ENCODE measurements at places on chromosomes 4 and X.

GRCh38 chr4:6177587-6178197 is 22.7 kb downstream of the JAKMIP1 start:
- DNase-seq: no peak

DNA sequence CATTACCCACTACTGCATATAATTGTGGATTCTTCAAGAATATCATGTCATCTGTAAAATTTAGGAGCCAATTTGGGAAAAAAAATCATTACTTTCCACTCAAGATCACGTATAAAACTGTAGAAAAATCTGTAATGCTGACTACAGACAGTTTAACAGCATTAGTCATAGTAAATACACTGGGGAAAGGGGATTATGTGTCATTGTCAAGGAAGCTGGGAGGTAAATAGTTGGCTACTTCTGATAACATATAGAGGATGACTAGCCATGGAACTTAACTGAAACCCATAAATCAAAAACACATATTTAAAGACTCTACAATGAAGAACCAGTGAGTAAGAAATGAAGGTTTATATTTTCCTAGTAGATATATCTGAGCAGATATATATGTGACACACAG is 1666.4 kb upstream of the IGFBP7 start:
- DNase-seq: no peak

DNA sequence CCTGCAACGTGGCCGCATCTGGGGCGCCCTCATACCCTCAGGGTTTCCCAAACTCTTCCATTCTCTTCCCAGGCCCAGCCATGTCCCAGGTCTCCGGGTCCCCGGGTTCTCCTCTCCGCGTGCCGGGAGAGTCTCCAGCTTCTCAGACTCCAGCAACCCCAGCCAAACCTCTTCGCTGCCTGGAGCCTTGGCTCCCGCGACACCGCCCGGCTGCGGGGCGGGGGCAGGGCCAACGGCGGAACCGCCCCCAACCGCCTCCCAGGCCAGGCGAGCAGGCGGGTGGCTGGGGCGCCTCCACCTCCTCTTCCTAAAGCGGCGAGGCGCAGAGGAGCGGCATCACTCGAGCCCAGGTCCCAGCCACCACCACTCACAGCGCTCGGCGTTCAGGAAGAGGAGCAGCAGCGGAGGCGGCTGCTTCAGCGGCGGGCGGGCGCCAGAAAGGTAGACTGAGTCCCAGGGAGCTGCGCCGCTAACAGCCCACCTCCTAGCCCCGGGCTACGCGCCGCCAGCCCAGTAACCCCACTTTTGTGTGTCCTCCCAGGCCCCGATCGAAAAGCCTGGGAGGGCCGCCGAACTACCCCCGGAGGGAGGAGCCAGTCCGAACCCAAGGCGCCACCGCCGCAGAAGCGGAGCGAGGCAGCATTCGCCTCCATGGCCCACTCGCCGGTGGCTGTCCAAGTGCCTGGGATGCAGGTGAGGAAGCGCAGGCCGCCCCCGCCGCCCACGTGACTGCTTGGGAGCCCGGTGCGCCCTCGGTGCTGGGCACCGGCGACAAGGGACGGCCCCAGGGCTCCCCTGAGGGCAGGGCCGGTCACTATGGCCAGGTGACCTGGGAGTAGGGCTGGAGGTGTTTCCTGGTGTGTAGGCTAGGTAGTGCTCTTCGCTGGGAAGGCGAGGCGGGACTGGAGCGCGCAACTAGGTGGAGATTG is at the start of gene STK26:
STK26 (plus strand) TSS at position 336 of the 929 bp plus-strand sequence; CDS start at position 652, 316 bp downstream.
- DNase-seq: peak; percentile 23

GRCh38 chrX:49858341-49858740 is 20.9 kb upstream of the USP27X start:
- no peak for DNase-seq

GRCh38 chrX:132631579-132632232 is 142.9 kb upstream of the MBNL3 start:
- DNase-seq: no peak

- no peak for DNase-seq
These were observed 51.6 kb downstream of the MAML3 start for GRCh38 chr4:140102421-140102820.

DNA sequence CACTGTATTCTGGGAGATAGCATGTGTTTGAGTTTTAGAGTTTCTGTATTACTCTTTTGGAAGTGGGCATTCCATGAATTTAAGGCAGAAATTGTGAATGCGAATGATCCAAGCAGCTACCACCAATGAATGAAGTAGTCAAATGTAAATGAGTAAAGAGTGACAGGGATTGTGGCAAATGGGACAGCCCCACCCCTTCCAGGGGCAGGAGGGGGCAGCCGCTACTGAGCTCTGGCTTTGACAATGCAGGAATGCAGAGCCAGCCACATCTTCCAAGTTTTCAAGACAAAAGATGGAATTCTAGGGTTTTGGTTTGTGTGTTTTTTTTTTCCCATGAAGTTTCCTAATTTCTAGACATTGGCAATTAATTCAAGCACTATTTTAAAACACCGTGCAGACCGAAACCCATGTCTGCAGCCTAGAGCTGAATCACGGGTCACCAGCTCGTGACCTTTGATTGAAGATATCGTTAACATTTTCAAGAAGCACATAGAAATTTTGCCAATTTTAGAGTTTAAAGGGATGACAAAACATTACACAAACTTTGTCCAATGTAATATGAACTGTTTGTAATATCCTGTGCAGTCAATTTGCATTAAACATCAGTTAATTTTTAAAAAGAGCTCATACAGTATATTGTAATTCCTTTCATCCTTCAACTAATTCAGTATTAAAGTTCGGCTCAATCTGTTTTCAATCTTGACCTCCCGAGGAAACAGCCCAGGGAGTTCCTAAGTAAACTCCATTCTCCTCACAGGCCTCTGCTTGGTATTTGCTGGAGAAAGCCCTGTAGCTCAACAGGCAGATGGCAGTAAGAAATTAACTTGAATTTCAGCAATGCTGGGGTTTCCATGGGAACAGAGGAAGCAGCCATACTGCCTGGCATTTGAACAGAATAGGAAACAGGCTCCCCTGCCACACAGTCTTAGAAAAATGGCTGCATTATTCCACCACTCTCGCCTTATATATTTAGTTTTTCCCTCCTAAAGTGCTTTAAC is 83.4 kb downstream of the UCHL1 start:
- no peak for DNase-seq

DNA sequence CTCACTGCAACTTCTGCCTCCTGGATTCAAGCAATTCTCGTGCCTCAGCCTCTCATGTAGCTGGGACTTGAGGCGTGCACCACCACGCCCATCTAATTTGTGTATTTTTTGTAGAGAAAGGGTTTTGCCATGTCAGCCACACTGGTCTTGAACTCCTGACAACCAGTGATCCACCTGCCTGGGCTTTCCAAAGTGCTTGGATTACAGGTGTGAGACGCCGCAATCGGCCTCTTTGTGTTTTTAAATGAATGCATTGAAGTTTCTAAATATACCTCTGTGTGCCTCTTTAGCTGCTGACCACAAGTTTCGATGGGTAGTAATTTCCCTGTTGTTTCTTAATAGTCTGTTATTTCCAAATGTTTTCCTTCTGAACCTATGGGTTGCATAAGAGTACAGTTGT is 765.3 kb upstream of the GRIA3 start:
- DNase-seq: no peak

DNA sequence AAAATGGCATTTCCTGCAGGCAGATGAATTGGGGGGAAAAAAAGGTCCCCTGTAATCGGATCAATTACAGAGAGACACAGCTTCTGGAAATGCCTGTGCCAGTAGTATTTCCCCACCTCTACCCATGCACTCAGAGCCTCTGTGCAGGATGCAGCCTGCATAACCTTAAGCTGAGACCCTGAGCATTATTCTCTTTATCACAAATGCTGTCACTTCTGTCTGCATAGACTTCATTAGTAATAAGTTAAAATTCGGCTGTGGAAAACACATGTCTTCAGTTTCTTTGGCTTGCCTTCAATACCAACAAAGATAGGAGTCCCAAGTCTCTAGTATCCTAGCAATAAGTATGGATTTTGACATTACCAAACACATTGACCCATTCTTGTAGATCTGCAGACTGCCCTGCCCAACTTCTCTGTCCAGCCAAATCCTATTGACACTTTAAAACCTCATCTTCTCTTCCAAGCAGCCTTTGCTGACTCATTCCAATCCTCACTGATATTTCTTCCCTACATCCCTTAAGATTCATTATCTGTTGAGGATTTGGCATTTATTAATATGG is 70.8 kb downstream of the LUZP4 start:
- DNase-seq: no peak

- DNase-seq: no peak
These were observed 195.7 kb upstream of the IL1RAPL1 start for GRCh38 chrX:28391528-28391927.

DNA sequence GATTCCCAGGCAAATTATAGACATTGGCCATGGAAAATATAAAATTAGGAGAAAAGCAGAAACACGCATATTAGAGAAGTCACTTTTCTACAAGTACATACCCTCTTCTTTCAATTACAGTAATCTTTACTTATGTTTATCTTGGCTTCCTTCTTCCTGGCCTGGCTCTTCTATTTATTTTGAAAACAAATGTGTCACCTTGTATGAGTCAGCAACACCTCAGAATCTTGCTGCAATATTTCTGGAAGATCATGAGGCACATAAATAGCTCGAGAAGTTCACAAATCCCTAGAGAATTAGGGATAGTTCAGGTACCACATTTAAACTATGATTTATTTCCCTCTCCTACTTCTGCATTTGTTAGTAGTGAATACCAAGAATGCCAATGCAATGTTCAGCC is 124.6 kb downstream of the ANOS1 start:
- DNase-seq: no peak

GRCh38 chr4:44632089-44632488 is 19.3 kb downstream of the YIPF7 start:
- DNase-seq: no peak

- DNase-seq: no peak
These were observed 127.5 kb upstream of the GIMD1 start for GRCh38 chr4:106496061-106496460.

DNA sequence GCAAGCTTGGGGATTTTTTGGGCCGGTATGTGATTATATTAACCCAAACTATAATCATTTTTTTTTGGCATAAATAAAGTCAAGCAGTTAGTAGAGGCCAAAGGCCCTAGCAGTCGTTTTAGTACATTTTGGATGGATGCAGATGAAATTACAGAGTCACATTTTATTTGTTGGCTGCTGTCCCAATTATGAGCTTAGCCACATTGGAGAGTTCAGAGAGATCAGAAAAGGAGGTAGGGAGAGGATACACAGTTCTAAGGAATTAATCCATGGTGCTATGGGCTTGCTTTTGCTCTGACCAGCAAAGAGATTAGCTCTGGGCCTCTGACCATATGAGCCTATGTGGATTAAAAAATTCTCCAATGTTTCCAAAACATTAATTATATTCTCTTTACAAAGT is 395.1 kb downstream of the RAPGEF2 start:
- no peak for DNase-seq

- DNase-seq: no peak
These were observed 211.6 kb upstream of the CXCL13 start for GRCh38 chr4:77393996-77394395.

- no peak for DNase-seq
These were observed 33.6 kb upstream of the BMPR1B start for GRCh38 chr4:94724016-94724790.

DNA sequence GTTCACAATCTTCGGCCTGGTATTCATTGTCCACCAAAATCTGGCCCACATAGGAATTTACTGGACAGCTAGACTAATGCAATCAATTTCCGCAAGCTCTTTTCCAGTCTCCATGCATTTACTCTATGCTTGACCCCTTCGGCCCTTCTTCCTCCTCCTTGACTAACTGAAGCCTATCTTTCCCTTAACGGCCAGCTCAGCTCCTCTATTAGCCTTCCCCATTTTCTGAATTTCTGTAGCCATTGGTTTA is 1.2 kb upstream of the PHKA2 start:
- DNase-seq: no peak

DNA sequence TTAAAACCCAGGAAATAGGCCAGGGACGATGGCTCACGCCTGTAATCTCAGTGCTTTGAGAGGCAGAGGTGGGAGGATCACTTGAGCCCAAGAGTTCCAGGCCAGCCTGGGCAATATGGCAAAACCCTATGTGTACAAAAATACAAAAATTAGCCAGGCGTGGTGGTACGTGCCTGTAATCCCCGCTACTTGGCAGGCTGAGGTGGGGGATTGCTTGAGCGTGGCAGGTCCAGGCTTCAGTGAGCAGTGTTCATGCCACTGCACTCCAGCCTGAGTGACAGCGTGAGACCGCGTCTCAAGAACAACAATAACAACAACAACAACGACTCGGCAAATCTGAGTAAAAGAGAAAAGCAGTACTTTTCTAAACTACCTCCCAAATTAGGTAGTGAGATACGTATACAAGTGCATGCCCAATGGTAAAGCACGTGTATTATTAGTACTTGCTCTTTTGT is 13.0 kb upstream of the NDUFC1 start:
- DNase-seq: no peak

DNA sequence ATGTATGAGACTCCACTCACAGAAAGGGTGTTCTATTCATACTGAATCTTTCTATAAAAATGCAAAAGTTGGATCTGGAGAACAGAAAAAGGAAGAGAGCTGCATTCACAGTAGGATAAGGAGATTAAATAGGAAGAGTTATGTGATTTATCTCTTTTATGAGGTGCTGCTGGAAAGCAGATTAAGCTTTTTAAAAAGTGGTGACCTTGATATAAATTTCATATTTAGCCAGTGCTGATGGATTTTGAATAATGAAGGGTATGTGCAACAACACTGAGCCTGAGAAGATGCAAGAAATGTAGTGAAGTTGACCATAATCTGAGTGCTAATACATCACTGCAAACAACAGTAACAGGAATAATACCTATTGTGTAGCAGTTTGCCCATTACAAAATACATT is 795.6 kb downstream of the IL1RAPL1 start:
- no peak for DNase-seq

DNA sequence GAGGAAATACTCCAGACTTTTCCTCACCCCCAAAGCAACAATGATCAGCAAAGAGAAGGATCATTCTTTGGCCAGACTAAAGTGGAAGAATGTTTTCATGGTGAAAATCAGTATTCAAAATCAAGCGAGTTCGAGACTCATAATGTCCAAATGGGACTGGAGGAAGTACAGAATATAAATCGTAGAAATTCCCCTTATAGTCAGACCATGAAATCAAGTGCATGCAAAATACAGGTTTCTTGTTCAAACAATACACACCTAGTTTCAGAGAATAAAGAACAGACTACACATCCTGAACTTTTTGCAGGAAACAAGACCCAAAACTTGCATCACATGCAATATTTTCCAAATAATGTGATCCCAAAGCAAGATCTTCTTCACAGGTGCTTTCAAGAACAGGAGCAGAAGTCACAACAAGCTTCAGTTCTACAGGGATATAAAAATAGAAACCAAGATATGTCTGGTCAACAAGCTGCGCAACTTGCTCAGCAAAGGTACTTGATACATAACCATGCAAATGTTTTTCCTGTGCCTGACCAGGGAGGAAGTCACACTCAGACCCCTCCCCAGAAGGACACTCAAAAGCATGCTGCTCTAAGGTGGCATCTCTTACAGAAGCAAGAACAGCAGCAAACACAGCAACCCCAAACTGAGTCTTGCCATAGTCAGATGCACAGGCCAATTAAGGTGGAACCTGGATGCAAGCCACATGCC is 89.7 kb downstream of the TET2 start:
- DNase-seq: no peak

- DNase-seq: no peak
These were observed 29.3 kb downstream of the FAM114A1 start for GRCh38 chr4:38896940-38897339.

GRCh38 chr4:153021276-153021675 is 85.2 kb downstream of the FHDC1 start:
- no peak for DNase-seq

GRCh38 chr4:55876387-55876786 is 22.9 kb downstream of the EXOC1 start:
- no peak for DNase-seq
